Caco-2 (cell line): ENCODE measurements at places on chromosomes 1 and 21. TPM values are rescaled to one million over a fixed set of nuclear protein-coding genes. Genes with fewer than 3 reads are reported as not detected.
A peak's percentile ranks its signal among the peaks of the same experiment; 100 is the strongest.

GRCh38 chr1:46424730-46425129, 30.6 kb downstream of the FAAH start:
- no peaks in the 10 kb centered on the region for H3K27me3 ChIP-seq
- no peaks in the 10 kb centered on the region for H3K4me1 ChIP-seq
- no peak for DNase-seq
- H3K4me3 ChIP-seq, result no peak overlapping the region
- no peaks in the 10 kb centered on the region for H3K36me3 ChIP-seq
- no peak overlapping the region for H3K27ac ChIP-seq

Gene FAM110D
- 0.12 and 0.16 TPM in 2 replicates for total RNA-seq

Gene PPFIA4
- total RNA-seq, result 8.7 and 9.4 TPM in 2 replicates

DNA sequence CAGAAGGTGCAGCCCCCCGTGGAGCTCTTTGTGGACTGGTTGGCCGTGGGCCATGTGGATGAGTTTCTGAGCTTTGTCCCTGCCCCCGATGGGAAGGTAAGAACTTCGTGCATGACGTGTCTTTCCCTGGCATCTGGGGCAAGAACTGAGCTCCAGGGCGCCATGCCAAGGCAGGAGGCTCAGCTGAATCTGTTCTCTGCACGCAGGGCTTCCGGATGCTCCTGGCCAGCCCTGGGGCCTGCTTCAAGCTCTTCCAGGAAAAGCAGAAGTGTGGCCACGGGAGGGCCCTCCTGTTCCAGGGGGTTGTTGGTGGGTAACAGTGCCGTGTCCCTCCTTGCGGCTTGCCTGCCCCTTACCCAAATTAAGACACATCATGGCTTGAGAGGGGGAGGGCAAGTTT, 27.7 kb downstream of the PADI3 start:
- no peak overlapping the region for H3K4me3 ChIP-seq
- DNase-seq, result no peak
- H3K27me3 ChIP-seq, result no peaks in the 10 kb centered on the region
- no peak overlapping the region for H3K27ac ChIP-seq
- no peaks in the 10 kb centered on the region for H3K4me1 ChIP-seq
- no peaks in the 10 kb centered on the region for H3K36me3 ChIP-seq

Gene ATP13A2
- total RNA-seq, result 58.4 and 61.6 TPM in 2 replicates

Gene FCRL5
- total RNA-seq, result not detected in 2 replicates

- H3K27ac ChIP-seq, result no peak overlapping the region
- DNase-seq, result no peak
- no peak overlapping the region for H3K4me3 ChIP-seq
These were observed 110.4 kb downstream of the TNFSF18 start for GRCh38 chr1:172940174-172940855.

- no peaks in the 10 kb centered on the region for H3K36me3 ChIP-seq
- H3K27ac ChIP-seq, result no peak overlapping the region
- H3K4me3 ChIP-seq, result no peak overlapping the region
- H3K4me1 ChIP-seq, result no peaks in the 10 kb centered on the region
- H3K27me3 ChIP-seq, result no peaks in the 10 kb centered on the region
These were observed 23.3 kb downstream of the SH3BP5L start for GRCh38 chr1:248802454-248802853.

GRCh38 chr1:57796616-57797015, 372.8 kb upstream of the DAB1 start:
- no peak overlapping the region for H3K4me3 ChIP-seq
- H3K36me3 ChIP-seq, result no peaks in the 10 kb centered on the region
- H3K27me3 ChIP-seq, result no peaks in the 10 kb centered on the region
- DNase-seq, result no peak
- no peak overlapping the region for H3K27ac ChIP-seq

DNA sequence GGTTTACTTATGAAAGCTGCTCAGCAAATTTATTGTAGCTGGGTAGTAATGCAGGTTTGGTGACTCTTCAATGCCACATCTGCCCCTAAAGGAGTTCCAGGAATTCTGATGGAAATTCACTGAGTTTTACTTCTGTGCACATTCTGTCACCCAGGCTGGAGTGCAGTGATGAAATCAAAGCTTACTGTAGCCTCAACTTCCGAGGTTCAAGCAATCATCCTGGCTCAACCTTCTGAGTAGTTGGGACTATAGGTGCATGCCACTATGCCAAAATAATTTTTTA, 150.6 kb upstream of the RUNX1 start:
- H3K27me3 ChIP-seq, result no peaks in the 10 kb centered on the region
- no peaks in the 10 kb centered on the region for H3K36me3 ChIP-seq
- H3K4me1 ChIP-seq, result peaks cover 9% of the 10 kb centered on the region; the same call in 1 of the 2 replicates
- no peak for DNase-seq
- no peak overlapping the region for H3K27ac ChIP-seq

DNA sequence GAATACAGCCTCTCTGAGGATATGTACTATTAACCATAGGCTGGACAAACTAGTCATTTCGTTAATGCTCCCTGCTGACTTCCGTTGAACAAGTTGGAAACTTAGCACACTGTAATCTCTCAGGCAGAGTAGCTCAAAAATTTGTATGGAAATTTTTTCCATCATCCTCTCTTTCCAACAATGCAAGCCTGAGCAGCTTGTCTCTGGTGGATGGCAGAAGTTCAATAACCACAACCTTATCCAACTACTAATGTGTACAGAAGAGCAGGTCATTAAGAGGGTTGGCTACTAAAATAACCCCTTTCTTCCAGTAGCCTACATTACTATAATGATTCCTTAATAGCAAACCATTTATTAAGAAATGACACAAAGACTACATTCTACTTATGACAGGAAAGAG, 262.3 kb downstream of the NFIA start:
- no peak for DNase-seq
- H3K4me3 ChIP-seq, result no peak overlapping the region
- no peaks in the 10 kb centered on the region for H3K36me3 ChIP-seq
- H3K4me1 ChIP-seq, result no peaks in the 10 kb centered on the region
- no peaks in the 10 kb centered on the region for H3K27me3 ChIP-seq

GRCh38 chr21:35921471-35921870, 138.9 kb downstream of the SETD4 start:
- H3K4me3 ChIP-seq, result no peak overlapping the region
- no peak for DNase-seq
- H3K27ac ChIP-seq, result no peak overlapping the region
- peaks cover 9% of the 10 kb centered on the region for H3K4me1 ChIP-seq
- H3K27me3 ChIP-seq, result no peaks in the 10 kb centered on the region

GRCh38 chr1:236304682-236305081, 22.9 kb upstream of the ERO1B start:
- no peaks in the 10 kb centered on the region for H3K36me3 ChIP-seq
- H3K27ac ChIP-seq, result no peak overlapping the region
- no peak for DNase-seq

Gene LEMD1
- total RNA-seq, result not detected in 2 replicates

DNA sequence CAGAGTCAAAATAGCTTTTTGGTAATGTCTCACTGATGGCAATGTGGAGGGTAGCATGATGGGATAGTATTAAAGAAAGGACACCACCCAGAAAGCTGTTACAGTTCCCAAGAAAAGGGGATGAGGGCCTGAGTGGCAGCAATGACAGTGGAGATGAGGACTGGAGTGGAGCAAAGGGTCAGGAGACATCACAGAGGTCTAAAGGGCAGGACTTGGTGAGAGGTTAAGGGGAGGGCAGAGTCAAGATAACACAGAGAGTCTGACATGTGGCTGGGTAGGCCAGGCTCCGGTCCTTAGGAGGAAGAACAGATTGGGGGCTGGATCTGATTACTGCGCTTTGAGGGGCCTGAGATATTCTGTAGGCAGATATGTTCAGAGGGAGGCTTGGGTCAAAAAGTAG, 19.3 kb downstream of the ELF3 start:
- H3K36me3 ChIP-seq, result no peaks in the 10 kb centered on the region
- peak overlapping the region; percentile 48 for H3K27ac ChIP-seq
- peaks cover 38% of the 10 kb centered on the region for H3K4me1 ChIP-seq
- no peak overlapping the region for H3K4me3 ChIP-seq

- DNase-seq, result no peak
- no peak overlapping the region for H3K4me3 ChIP-seq
- H3K27me3 ChIP-seq, result no peaks in the 10 kb centered on the region
- no peaks in the 10 kb centered on the region for H3K36me3 ChIP-seq
- H3K4me1 ChIP-seq, result no peaks in the 10 kb centered on the region
These were observed 49.5 kb upstream of the S1PR1 start for GRCh38 chr1:101187297-101187696.

Gene TTC39A
- total RNA-seq, result 21.0 and 24.4 TPM in 2 replicates

DNA sequence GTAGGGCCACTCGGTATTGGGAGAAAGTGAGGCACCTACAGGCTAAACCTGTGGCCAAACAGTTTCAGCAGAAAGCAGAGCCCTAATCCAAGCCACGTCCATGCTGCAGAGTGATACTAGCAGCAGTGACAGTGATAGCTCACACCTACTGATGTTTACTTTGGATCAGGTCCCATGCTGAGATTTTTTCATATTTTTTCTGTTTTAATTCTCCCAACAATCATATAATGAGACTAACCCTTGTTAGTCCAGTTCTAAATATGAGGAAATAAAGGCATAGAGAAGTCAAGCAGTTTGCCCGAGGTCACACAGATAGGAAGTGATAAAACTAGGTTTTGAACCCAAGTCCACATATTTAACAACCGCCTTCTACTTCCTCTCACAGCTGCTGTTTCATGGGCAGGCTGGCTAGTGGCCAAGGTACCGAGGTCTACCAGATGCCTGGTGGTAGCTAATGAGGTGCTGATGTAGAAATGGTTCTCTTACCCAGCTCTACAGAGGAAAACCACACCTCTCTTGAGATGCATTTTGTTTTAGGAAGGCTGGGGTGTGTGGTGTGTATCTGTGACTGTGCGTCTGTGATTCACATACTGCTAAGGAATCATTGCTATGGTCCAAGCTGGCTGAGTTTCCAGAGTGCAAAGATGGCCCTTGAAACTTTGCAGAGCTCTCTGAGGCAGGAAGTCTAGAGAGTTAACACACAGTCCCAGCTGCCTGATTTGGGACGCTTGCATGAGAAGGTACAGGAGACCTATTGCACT, 80.3 kb upstream of the ARTN start:
- DNase-seq, result no peak
- no peaks in the 10 kb centered on the region for H3K36me3 ChIP-seq
- H3K27me3 ChIP-seq, result no peaks in the 10 kb centered on the region
- H3K27ac ChIP-seq, result no peak overlapping the region
- H3K4me3 ChIP-seq, result no peak overlapping the region

Gene GCSAML
- not detected in 2 replicates for total RNA-seq
